H1 (cell line): ENCODE measurements at places on chromosomes 12 and 14. TPM values are rescaled to one million over a fixed set of nuclear protein-coding genes. Genes with fewer than 3 reads are reported as not detected.

DNA sequence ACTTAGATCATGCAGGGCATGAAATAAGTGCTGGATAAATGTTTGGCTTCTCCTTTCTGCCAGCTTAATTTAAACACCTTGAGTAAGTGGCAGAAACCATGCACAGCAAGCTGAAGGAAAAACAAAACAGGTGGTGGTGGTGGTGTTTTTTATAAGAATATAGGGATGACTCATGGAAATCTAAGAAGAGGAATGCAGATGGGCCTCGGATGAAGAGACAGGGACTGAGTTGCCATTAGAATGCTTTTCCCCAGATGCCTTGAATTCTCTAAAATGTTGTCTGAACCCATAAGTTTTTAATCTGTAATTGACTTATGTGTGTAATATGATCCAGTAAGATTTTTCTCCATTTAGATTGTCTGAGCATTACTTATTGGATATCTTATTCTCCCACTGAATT is 93.1 kb upstream of the ZDHHC17 start:
- H3K27ac ChIP-seq, result no peak overlapping the region
- H3K4me1 ChIP-seq, result peaks cover 7% of the 10 kb centered on the region
- H3K36me3 ChIP-seq, result no peaks in the 10 kb centered on the region
- H3K27me3 ChIP-seq, result no peaks in the 10 kb centered on the region
- no peak for DNase-seq

DNA sequence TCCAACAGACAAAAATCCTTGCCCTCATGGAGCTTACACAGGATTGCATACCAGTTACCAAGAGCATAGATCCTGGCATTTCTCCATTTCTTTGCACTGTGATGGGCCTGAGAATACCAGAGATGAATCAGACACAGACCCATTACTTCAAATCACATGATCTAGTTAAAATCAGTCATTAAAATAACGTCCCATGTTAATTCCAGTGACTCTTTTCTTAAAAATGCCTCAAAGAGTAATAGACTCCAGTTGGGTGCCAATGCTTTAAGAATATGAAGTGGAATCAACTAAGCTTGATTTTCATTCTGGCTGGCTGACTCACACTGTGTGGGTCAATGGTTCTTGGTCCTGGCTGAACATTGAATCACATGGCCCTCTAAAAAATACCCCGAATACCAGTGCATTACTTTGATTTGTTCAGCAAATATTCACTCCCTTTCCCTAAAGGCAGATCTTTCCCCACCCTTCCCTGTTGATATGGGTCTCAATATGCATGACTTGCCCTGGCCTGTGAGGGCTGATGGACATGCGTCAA is 11.0 kb downstream of the ASB2 start:
- DNase-seq, result no peak
- no peaks in the 10 kb centered on the region for H3K36me3 ChIP-seq
- H3K4me1 ChIP-seq, result no peaks in the 10 kb centered on the region
- no peak overlapping the region for H3K4me3 ChIP-seq

- no peaks in the 10 kb centered on the region for H3K27me3 ChIP-seq
- H3K36me3 ChIP-seq, result no peaks in the 10 kb centered on the region
- no peak overlapping the region for H3K27ac ChIP-seq
- H3K4me3 ChIP-seq, result no peak overlapping the region
- no peak for DNase-seq
Measured at GRCh38 chr12:76627346-76628135, 68.0 kb upstream of the OSBPL8 start.

- no peaks in the 10 kb centered on the region for H3K36me3 ChIP-seq
- no peaks in the 10 kb centered on the region for H3K27me3 ChIP-seq
- no peak for DNase-seq
Measured at GRCh38 chr12:79086541-79087296, 222.1 kb downstream of the SYT1 start.

GRCh38 chr14:98174041-98174440 is 1098.0 kb downstream of the BCL11B start:
- H3K27ac ChIP-seq, result no peak overlapping the region
- no peak overlapping the region for H3K4me3 ChIP-seq
- no peak for DNase-seq

ENDOU gene
- total RNA-seq, result not detected in 2 replicates

MAP3K12 gene
- total RNA-seq, result 21.4 and 23.4 TPM in 2 replicates
